ENCODE measurements at places on chromosomes 13 and 19. TPM values are rescaled to one million over a fixed set of nuclear protein-coding genes. Genes with fewer than 3 reads are reported as not detected.
A peak's percentile ranks its signal among the peaks of the same experiment; 100 is the strongest.

The CNFN gene
- 3.6 TPM for total RNA-seq

The SULT2B1 gene
- 1.1 TPM for total RNA-seq

The CEACAM19 gene
- 5.8 TPM for total RNA-seq

DNA sequence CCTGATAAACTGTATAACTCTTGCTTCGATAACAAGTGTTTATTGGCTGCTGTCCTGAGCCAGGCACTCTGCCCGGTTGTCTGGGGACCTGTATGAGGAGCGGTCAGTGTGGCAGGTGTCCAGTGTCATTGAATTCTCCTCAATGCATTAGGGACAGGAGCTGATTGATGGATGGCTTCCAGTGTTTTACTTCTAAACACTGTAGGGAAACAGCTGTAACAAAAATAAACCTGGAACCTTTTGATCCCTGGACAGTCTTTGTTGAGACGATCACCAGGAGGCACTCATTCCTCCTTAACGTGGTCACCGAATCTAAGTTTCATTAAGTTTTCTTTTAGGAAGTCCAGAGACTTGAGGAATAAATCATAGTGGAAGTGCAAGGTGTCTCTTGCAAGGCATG lies 17.9 kb downstream of the UBAC2 start:
- DNase-seq = no peak

DNA sequence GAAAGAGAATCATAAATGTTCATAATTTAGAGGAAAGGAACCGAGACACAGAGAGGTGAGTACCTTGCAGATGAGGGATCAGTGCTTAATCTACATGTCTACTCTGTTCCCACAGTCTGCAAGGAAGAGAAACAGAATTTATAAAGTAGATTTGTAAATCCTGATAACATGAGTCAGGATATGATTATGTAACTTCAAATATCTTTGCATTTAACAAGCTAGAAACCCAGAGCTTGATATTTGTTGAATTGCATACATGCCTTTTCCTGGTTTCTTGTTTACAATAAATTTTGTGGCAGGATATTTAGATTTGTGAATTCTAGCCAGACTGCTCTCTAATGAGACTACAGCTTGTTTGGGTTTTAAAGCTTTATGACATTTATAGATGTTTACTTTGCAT lies 219.2 kb downstream of the ENOX1 start:
- no peak for DNase-seq

The KLF12 gene
- 7.4 TPM for total RNA-seq

GRCh38 chr13:21871382-21871781 lies 200.5 kb downstream of the FGF9 start:
- DNase-seq = peak; percentile 38

The ZNF865 gene
- 12.7 TPM for total RNA-seq

The OR7A5 gene
- total RNA-seq = not detected

DNA sequence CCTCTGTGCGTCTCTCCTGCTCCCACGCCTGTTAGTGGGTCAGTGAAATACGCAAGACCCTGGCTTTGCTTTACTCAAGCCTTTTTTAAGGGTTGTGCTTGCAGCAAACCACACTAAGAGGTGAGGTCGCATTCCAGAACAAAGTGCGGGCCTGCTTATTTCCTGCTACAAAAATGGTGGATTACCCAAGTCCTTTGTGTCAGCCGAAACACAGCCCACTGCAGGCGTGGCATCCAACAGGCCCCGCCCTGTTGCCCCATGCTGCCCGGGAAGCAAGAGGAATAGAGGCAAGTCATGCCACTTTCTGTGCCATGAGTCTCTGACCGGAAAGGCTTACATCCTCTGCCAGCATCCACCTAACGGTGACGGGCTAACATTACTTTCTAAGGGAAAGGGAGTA lies 7.7 kb upstream of the IRS2 start:
- DNase-seq = no peak

DNA sequence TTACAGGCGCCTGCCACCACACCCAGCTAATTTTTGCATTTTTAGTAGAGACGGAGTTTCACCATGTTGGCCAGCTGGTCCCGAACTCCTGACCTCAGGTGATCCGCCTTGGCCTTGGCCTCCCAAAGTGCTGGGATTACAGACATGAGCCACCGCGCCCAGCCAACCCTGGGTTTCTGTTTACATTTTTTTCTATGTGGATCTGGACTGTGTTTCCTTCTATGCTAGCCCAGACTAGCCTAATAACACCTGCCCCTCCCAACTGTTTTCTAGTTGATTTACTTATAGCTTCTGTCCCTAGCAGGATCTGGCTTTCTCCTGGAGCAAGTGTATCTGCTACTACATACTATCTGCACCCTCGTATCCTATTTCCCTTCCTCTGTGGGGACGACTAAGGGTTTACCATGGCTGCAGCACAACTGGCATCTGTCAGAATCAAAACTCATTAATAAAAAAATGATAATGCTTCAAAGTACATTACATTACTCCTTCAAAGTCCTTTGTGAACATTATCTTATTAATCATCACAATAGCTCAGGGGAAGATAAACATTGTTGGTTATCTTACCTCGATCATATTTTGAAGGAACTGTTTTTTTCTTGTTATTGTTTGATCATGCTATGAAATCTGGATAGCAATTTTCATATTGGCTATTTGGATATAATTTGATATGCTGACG lies 228.3 kb downstream of the KLF5 start:
- DNase-seq = peak; percentile 75

DNA sequence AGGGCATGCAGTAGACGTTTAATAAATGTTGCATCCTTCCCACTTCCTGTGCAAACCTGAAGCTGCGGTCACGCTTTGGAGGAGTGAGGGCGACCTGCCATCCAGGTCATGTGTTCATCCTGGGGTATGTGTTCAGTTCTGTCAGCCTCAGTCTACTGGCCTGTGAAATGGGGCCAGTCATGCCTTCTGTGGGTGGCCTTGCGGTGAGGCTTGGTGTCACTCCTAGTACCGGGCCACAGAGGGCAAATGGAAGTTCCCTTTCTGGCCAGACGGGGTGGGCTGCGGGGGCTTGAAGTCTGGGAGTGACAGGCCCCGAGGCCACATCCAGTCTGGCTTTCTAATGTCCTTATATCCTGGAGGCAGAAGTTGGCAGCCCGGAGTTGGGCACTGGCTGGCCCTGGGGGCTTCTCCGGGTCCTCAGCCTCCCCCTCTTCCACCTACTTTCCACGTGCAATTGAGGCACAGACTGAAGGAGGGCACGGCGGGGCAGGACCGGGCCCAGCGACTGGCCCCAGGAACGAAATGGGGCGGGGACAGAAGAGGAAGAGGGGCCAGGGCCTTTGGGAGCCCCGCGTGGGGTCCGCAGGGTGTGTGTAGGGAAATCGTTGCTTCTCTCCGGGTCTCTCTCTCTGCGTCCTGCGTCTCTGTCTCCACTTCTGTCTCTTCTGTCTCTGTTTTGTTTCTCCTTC lies 11.1 kb downstream of the PDE4A start:
- peak; percentile 69 for DNase-seq

The DOCK6 gene
- total RNA-seq = 94.7 TPM

DNA sequence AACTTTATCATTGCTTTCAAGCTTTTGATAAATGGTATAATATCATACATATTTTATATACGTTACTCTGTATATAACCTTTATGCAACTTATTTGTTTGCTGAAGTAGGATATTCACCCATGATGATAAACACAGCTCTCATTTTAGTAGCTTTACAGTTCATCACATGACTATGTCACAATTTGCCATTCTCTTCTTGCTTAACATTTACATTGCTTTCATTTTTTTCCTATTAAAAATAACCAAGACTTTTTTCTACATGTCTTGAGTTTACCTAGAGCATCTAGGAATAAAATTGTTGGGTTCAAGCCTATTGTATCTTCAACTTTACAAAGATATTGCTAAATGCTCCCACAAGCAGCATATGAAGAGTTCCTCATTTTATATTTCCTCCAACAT lies 54.0 kb downstream of the KCNRG start:
- no peak for DNase-seq

- no peak for DNase-seq
Measured at GRCh38 chr13:28548872-28549271, 53.9 kb upstream of the FLT1 start.

The BRSK1 gene
- 18.1 TPM for total RNA-seq

- DNase-seq = peak; percentile 54
Measured at GRCh38 chr19:17755977-17756670, 4.8 kb downstream of the FCHO1 start.

DNA sequence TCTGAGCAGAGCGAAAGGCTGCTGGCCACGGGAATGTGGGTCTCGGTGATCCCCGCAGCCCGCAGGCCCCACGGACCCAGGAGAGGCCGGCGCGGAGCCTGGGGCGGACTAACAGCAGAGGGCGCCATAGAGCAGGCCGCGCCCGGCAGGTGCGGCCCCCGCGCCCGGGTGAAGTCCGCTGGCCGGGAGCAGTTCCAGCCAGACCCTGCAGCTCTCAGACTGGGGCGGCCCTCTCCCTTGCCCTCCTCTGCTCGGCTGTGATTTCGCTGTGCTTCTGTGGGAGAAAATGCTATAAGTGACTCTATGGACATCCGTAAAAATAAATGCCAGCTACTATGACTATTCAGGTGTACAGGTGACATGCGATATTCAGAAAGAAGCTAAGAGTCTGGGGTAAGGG lies 37.7 kb downstream of the GSX1 start:
- peak; percentile 74 for DNase-seq

DNA sequence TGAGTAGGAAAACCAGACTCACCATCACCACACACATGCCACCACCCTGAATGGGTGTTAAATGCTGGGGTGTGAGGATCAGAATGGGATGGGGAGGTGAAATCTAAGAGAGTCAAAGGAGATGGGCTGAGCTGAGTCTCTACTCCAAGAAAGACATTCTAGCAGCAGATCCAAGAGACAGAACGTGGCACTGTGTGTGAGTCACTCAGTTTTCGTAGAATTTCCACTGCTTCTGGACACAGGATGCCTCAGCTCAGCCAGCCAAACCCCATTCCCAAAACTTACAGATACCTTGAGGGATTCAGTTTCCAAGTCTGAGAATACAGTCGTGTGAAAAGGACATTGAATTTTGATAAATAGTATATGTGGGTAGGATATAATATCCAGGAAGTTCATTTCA lies 7.3 kb upstream of the CYP2A7 start:
- DNase-seq = no peak

The C1QTNF9B gene
- not detected for total RNA-seq

GRCh38 chr19:7386308-7386707 lies 37.6 kb downstream of the ARHGEF18 start:
- DNase-seq = no peak

The JAK3 gene
- 5.4 TPM for total RNA-seq

- no peak for DNase-seq
Measured at GRCh38 chr19:16449330-16449961, 22.3 kb downstream of the EPS15L1 start.

- DNase-seq = no peak
Measured at GRCh38 chr19:46862974-46863632, 2.3 kb downstream of the ARHGAP35 start.

DNA sequence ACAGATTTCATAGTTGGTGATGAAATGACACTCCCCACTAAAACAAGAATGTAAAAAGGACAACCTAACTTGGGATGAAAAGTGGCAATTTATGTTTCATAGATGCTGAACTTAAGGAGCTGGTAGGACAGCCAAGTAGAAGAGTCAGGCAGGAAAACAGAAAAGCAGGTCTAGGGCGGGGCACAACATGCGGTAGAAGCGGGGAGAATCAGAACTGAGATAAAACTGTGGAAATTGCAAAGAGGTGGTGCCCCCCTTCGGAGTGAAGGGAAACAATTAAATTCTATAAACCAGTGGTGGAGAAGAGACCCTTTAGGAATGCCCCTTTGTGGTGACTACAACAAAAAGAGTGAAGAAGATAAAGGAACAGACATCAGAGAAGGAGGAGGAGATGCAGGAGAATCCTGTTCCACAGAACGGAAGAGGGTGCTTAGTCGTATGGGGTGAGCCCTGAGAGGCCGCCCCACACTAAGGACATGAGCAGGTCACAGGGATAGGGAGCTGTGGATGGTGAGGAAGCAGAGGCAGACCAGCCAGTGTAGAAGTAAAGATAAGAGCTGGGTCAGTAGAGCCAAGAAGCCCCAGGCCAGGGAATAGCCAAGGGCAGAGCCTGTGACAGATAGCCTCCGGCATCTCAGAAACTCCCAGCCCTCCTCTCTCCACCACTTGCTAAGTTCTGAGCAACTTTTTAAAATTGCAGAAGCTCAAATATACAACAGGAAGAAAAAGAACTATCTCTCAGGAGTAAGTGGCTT lies 100.3 kb upstream of the DOCK9 start:
- DNase-seq = no peak

DNA sequence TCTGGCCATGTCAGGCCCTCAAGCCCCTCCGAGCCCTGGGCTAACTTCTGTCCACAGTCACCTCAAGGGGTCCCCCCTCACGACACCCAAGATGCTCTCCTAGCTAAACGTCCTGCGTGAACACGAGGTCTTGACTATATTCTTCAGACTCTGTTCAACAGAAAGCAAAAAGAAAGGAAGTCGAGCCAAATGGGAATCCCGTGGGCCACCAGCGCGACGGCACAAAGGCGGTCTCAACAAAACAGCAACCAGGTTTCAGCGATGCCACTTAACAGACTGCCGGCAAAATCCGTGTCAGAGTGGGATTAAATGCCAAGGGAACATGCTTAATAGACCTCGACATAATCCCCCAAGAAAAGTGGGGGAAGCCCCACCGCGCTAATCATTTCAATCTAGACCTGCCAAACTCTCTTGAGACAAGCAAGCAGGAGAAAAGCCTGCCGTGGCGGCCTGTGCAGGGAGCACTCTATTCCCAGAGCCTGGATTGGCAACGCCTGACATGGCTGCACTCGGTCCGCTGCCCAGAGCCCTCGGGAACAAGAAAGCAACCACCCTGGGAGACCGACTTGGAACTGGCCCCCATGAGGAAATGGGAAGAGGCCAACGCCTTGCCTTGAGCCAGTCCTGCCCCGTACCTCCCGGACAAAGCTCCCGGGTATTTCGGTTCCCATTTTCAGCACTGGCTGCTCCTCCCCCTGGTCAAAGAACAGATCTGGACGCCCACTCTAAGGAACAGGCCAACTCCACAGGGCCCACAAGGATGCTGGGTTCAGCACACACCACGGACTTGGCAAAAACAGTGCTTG lies 16.0 kb downstream of the ZC3H4 start:
- DNase-seq = peak; percentile 64

- no peak for DNase-seq
Measured at GRCh38 chr13:67620665-67621064, 390.5 kb upstream of the PCDH9 start.

- no peak for DNase-seq
Measured at GRCh38 chr13:21328201-21328600, 130.9 kb downstream of the ZDHHC20 start.

GRCh38 chr19:48638831-48639381 lies 1.7 kb upstream of the DBP start:
- peak; percentile 72 for DNase-seq

GRCh38 chr13:94444826-94445225 lies 34.7 kb downstream of the DCT start:
- no peak for DNase-seq

All from mucosa of descending colon (tissue), 3 donors.